ENCODE measurements at places on chromosomes 7 and 10.

- DNase-seq = no peak
Measured at GRCh38 chr10:108556186-108556585, 1367.1 kb downstream of the XPNPEP1 start.

GRCh38 chr10:9469663-9470205 is 1415.2 kb downstream of the GATA3 start:
- no peak for DNase-seq

- no peak for DNase-seq
Measured at GRCh38 chr10:51747216-51747615, 47.8 kb upstream of the CSTF2T start.

GRCh38 chr7:66409493-66409892 is 204.4 kb downstream of the TPST1 start:
- no peak for DNase-seq

GRCh38 chr10:122210481-122211265 is 60.4 kb upstream of the BTBD16 start:
- DNase-seq = no peak

- DNase-seq = no peak
Measured at GRCh38 chr10:93034426-93034825, 26.2 kb upstream of the CYP26C1 start.

- DNase-seq = no peak
Measured at GRCh38 chr10:114070710-114071109, 27.0 kb downstream of the ADRB1 start.

DNA sequence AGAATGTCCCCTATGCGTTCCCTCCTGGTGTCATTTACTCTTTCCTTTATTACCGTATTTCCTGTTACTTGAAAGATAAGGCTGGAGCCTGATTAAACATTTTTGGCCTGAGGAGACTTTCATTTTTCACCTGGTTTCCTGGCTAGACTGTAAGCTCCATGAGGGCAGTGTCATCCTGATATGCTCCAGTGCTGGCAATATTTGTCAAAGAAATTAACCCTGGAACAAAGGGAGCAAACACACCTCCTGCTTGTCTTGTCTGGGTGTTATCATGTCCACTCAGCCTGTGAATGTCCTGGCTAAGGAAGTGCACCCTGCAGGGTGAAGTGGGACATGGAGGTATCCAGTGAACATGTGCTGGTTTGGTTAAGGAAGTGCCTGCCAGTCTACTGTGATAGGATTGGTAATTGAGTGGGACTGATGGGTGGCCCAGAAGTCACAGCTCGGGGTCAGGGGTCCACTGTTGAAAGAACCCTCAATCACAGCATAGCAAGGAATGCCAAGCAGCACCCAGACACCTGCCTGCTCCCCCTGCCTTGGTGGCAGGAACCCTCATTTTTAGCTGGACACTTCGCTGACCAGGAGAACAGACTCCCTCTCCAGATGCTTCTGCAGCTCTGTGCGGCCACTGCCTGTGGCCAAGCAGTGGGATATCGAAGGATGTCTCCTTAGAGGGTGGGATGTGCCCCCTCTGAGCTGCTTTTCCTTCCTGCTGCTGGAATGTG is 20.9 kb upstream of the PPIA start:
- no peak for DNase-seq

DNA sequence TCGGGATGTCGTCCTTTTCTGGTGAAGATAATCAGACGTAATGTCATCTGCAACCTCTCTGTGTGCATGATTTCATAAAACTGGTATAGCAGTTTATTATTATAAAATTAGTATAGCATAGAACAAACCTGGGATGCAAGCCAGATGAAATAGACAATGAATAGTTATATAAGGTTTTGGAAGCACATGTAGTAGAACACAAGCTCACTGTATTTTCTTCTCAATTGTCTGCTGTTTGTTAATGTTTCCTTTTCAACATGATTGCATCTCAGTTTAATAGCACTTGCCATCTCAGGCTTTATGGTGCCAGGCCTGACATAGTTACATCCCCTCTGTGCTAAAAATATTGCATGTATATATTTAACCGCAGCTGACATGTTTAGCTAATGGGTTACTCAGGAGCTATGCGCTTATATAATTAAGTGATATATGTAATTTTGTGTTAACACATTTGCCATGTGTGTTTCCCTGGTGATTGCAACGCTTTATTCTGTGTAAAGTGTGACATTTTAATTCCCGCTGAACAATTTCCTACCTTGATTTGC is 132.7 kb downstream of the ARID5B start:
- DNase-seq = no peak

DNA sequence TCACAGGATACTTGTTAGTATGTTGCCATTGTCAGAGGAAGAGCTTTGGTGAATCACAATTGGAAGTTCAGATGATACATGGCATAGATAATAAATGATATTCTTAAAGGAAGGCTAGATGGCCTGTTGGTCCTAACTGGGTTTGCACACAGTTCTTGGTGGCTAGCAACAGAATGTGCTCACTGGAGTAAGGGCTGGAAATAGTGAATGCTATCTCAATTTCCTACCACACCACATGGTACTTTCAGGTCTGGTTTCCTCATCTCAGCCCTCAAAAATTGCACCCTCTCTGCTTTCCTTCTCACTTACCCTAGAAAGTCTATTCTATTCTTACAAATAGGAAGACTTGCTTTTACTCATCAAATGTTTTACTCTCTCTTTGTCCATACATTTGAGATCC is 622.5 kb downstream of the ANKRD7 start:
- no peak for DNase-seq

DNA sequence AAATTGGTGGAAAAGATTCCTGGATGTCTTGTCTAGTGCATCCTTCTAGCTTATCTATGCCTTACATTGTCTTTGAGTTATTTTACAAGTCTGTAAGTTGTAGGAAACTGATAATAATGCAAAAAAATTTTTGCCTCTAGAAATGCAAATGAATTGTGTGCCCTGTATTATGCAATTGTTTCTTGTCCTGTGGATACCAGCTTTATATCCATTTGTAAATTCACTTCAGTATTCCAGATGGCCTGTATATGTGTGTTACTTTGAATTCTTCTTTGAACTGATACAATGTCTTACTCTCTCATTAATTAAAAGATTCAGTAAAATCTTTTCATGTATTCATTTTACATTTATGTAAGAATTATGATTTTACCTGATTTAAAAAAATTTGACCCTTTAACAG is 234.3 kb downstream of the LRMDA start:
- no peak for DNase-seq

DNA sequence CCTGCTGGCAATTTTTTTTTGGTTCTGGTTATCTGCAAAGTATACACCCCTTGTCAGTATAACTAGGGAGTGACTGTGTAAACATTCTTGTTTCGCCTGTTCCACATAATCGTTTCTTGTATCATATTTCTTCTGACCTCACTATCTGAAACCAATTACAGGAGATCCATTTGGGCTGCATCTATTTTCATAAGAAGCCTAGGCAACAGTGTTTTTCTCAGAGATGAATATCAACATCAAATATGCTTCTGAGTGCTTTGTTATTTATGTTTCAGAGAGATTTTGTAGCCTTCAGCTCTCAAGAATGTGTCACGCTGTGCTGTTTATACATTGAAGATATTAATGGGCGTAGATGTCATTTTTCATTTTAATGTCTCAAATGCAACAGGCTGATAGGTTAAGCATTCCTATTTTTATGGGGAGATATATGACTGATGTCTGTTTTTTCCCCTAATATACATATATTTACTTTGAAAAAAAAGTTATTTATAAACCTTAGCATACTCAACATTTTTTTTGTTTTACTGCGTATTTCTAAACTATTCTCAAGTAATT is 115.5 kb downstream of the FOXP2 start:
- no peak for DNase-seq

GRCh38 chr7:65809259-65809981 is 63.5 kb upstream of the VKORC1L1 start:
- no peak for DNase-seq

GRCh38 chr7:12436126-12436525 is 32.5 kb upstream of the VWDE start:
- DNase-seq = no peak

DNA sequence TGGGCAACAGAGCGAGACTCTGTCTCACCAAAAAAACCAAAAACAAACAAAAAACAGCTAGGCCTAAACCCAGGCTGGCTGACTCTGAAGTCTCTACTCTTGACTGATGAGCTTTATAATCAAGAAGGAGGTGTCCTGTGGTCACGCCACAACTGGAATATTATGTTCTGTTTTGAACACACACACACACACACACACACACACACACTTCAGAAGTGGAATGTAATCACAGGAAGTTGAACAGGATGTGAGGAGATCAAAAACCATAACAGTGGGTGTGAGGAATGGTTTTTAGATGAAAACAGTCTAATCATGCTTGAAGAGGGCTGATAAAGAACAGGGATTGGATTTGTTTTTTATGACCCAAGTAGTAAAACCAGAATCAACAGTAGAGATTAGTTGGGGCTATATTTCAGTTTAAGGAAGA is 51.1 kb upstream of the IL6 start:
- DNase-seq = no peak

- no peak for DNase-seq
Measured at GRCh38 chr7:157907091-157907490, 570.3 kb downstream of the DNAJB6 start.

GRCh38 chr10:60681103-60681502 is 97.2 kb upstream of the CDK1 start:
- DNase-seq = no peak

- no peak for DNase-seq
Measured at GRCh38 chr7:130921391-130922180, 187.6 kb upstream of the KLF14 start.

DNA sequence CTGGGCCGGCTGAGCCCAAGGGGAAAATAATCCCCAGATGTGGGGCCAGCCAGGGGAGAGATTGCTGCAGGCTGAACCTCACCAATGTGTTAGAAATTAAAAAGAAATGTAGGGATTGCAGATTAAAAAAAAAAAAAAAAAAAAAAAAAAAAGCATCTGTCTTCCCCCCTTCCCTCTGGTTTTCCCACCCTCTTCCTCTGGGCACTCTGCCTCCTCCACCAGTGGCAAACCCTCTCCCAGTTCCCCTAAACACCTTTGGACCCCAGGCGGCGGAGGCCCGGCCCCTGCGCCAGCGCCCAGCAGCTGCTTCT is 7.1 kb downstream of the MNX1 start:
- no peak for DNase-seq

GRCh38 chr10:48474765-48475365 is 130.0 kb downstream of the ARHGAP22 start:
- DNase-seq = no peak

Measured in stimulated activated CD8-positive, alpha-beta memory T cell treated with anti-CD3 and anti-CD28 coated beads, Interleukin-7, amount 100 ng/mL, for 1 hour (primary cell).